ENCODE measurements at places on chromosomes 12 and 14. TPM values are rescaled to one million over a fixed set of nuclear protein-coding genes. Genes with fewer than 3 reads are reported as not detected.

DNA sequence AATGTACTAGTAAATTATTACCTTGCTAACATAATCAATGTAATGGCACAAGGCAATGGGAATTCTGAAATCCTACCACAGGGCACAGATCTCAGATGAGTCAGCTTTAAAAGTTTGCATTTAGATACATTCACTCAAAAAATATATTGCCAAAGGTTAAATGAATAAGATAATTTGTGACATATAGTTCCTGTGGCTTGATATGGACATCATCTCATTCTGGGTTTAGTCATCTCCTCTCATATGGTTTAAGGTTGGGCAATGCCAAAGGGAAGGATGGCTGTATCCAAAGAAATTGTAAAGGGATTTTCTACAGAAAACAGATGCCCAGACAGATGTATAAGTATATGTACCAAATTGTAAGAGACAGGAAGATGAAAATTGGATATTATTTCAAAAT, 1065.0 kb downstream of the LRFN5 start:
- no peak for DNase-seq

TSPAN8 gene
- total RNA-seq = not detected

EAPP gene
- 31.0 TPM for total RNA-seq

AACS gene
- total RNA-seq = 31.0 TPM

DNA sequence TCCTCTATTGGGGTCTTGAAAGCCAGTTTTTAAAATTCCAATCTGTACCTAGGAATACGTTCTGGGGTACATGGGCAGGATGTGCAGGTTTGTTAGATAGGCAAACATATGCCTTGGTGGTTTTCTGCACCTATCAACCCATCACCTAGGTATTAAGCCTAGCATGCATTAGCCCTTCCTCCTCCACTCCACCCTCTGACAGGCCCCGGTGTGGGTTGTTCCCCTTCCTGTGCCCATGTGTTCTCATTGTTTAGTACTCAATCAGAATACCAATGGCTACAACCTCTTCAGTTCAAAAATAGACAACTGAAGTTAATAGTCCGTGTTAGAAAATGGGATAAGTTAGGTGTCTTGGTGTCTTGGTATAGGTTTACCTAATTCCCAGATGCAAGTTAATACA, 3.4 kb downstream of the NTS start:
- no peak for DNase-seq
